Endothelial cell of umbilical vein (primary cell): ENCODE measurements at places on chromosomes 11 and 22.

DNA sequence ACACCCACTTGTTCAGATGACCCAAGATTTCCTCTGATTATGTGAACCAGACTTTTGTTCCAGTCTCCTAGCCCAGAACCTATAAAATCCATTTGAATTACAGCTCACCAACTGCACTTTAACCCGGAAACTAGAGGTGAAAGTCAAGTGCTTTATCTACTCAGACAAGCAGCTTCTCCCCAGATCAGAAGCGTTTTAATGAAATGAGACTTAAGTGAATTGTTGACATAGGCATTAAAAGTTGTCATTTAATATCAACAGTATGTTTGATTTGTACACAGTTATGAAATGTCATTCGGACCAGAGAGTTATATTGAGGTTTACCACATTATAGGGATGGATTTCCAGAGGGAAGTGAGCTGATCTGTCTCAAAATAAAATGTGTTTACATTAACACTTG is 52.0 kb downstream of the CADM1 start:
- no peak for DNase-seq

- no peak for DNase-seq
Observed at GRCh38 chr11:116731821-116732220, 41.0 kb downstream of the BUD13 start.

GRCh38 chr22:30742291-30743256 is 47.9 kb downstream of the OSBP2 start:
- no peak for DNase-seq

GRCh38 chr22:44427611-44428470 is 70.2 kb downstream of the RTL6 start:
- no peak for DNase-seq

- no peak for DNase-seq
Observed at GRCh38 chr11:132586801-132587200, 945.5 kb downstream of the OPCML start.

DNA sequence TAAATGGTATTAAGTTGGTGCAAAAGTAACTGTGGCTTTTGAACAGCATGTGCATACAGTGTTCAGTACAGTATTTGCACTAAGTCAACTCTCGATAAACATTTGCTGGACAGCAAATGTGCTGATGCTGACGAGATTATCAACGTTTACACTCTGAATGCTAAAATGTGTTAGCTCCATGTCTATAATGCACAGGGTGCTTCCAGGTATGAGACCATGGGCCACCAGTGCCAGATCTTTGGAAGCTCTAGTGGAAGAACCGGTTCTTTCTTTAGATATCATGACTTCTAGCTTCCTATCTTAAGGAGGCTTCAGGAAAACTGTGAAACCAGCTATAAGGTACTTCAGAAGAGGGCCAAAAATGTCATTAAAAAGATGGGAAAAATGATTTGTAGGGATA is 17.2 kb downstream of the SNX19 start:
- no peak for DNase-seq

DNA sequence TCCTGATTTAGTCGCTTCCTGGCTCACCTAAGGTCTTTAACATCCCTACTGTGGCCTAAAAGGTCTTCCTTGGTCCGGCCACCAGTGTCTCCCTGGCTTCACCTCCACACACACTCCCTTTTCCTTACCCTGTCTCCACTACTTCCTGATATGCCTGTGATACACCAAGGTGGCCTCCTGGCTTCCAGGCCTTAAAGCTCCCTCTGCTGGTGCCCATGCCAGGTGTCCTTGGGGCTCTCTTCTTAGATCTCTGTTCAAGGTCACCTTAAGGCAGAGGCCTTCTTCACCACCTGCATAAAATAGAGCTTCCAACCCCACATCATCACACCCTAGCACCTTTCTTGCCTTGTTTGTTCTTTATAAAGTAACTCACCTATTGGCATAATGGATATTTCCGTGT is 787.7 kb downstream of the NTM start:
- DNase-seq: peak; percentile 32

- no peak for DNase-seq
Observed at GRCh38 chr11:68471360-68472340, 11.1 kb downstream of the PPP6R3 start.

DNA sequence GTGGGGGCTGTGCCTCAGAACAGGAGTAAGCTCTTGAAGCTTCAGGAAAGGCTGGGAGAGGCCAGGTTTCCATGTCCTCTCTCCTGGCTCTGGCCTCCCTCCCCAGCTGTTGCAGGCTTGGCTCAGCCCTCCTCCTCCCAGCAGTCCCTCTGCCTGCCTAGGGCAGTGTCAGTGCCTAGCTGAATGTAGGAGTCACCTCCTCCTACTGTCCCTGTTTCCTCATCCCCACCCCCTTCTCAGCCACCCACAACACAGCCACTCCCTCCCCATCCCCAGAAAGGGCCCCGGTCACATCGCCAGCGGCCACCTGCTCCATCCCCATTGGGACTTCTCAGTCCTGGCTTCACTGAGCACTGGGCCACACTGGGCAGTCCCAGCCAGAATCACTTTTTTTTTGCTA is 2.9 kb upstream of the FBLN1 start:
- DNase-seq: no peak

DNA sequence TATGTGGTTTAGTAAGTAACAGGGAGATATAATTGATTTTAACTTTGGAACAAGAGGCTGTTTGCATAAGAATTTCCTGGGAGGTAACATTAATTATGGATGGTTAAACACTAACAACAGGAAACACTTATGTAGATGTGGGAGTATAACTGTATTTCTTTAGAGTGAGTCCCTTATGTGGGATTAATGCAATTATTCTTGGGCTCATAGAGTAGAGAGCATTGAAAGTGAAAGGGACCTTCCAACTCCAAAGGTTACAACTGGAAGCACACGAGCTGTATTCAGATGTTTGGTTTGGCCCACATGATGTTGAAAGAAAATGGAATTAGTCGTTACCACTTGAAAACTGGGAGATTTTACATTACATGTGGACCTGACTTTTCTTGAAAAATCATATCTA is 53.5 kb downstream of the BBOX1 start:
- no peak for DNase-seq

GRCh38 chr22:43476751-43477725 is 65.2 kb downstream of the MPPED1 start:
- DNase-seq: no peak

- no peak for DNase-seq
Observed at GRCh38 chr11:83088965-83089364, 17.3 kb upstream of the RAB30 start.

- DNase-seq: no peak
Observed at GRCh38 chr22:37690901-37691504, 4.9 kb downstream of the NOL12 start.

DNA sequence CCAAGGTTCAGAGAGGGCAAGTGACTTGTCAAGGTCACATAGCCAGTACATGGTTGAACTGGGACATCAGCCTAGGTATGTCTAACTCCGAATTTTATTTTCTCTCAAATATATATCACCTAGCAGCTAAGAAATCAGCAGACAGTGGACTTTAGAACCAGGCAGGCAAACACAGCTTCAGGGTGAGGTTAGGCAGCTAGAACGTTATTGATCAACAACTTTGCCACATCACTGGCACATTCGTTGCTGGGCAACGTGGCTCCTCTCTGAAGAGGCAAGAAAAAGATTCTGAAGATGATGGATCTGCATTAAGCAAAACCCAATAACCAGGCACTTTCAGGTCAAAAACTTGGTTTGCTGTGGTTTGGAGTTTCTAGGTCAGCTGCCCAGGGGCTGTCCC is 258.0 kb downstream of the KIRREL3 start:
- no peak for DNase-seq
